ENCODE measurements at places on chromosomes 11 and 22.
A peak's percentile ranks its signal among the peaks of the same experiment; 100 is the strongest.

- DNase-seq = peak; percentile 22
Observed at GRCh38 chr11:114262681-114263512, 33.3 kb upstream of the NNMT start.

- DNase-seq = no peak
Observed at GRCh38 chr11:25441421-25441820, 890.5 kb upstream of the ANO3 start.

DNA sequence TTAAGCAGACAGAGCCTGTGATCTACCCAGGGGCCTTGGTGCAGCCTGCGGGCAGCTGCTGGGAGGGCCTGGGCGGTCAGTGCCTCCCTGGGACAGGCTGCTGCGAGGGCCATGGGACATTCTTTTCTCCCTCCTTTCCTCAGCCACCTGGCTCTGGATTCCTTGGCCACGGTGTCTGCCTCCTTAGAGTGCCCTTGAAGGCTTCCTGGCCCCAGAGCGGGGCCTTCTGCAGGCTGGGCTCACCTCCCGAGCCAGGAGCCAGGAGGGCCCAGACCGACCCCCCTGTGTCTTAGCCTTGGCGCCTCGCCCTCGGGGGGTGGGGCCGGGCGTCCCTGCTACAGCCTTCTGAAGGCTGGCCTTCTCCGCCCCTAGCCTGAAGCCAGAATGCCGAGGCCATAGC lies 231.2 kb downstream of the TBC1D22A start:
- DNase-seq = no peak

- DNase-seq = no peak
Observed at GRCh38 chr11:88324562-88325345, 12.8 kb downstream of the CTSC start.

GRCh38 chr22:27778294-27779090 lies 23.1 kb downstream of the MN1 start:
- DNase-seq = no peak

DNA sequence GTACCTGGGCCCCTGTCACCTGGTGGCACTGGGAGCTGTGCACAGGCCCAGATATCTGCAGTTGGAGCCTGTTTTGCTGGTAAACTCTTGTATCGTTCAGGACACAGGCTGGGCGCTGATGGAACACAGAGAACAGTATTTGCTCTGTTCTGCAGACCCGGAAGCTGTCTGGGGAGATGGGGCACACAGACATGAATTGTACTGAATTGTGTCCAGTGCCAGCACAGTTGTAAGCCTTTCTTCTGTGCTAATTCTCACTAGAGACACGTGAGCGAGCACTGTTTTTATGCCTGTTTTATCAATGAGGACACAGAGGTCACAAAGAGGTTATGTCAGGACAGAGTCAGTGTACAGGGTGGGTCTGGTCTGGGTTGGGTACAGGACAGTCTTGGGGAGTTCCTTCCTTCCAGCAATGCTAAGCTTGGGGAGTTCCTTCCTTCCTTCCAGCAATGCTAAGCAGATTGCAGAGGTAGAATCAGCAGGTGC lies 24.4 kb upstream of the ACR start:
- DNase-seq = no peak

Measured in effector memory CD8-positive, alpha-beta T cell (primary cell).